ENCODE measurements at places on chromosomes 1 and 21. TPM values are rescaled to one million over a fixed set of nuclear protein-coding genes. Genes with fewer than 3 reads are reported as not detected.

DNA sequence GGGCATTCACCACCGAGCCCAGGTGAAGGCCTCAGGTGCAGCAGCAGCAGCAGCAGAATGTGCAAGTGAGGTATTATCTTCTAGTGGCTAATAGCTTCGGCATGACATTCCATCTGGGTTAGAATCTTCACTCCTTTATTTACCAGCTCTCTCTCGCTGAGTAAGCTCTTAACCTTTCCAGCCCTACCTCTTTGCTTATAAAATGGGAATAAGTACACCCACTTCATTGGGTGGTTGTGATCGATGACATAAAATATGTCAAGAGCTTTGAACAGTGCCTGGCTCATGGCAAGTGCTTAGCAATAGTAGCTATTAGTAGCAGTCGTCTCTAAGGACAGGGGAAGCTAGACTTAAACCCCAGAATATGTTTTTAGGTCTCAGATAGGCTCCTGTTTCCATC is 149.5 kb downstream of the NOS1AP start:
- no peak for DNase-seq

GRCh38 chr1:113207019-113207418 is 134.0 kb downstream of the LRIG2 start:
- no peak for DNase-seq

DNA sequence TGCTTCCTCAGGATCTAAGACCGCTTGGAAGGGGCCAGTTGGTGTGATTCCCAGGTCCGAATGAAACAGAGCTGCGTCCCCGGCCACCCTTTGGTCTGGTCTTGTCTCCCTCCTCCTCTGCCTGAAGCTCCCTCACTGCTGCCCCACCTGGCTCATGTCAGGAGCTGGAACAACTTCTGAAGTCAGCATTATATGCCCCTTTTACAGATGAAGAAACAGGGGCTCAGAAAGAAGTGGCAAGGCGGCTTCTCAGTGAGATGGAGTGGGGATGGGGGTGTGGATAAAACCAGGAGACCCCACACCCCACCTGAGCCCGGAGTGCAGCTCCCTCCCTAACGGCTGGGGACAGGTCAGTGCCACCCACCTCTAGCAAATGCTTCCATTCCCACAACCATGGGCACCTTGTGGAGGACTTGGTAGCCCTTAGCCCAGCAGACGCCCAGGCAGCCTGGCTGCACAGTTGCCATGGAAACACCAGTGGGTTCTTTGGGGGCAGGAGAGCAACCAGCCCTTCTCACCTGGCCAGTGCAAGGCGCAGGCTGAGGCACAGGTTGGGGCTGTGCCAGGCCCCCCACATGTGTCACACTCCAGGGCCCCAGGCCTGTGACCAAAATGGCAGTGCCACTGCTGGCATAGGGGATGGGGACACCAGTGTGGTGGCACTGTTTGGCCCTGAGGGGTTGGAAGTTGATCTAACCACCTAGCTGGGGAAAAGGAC is 31.9 kb upstream of the ECE1 start:
- DNase-seq = no peak

Gene UBE2U
- total RNA-seq = not detected

- no peak for DNase-seq
These were observed 51.5 kb downstream of the TOMM20 start for GRCh38 chr1:235077163-235077540.

Data from HT-29 (cell line).